ENCODE measurements at places on chromosomes 6 and 20.

DNA sequence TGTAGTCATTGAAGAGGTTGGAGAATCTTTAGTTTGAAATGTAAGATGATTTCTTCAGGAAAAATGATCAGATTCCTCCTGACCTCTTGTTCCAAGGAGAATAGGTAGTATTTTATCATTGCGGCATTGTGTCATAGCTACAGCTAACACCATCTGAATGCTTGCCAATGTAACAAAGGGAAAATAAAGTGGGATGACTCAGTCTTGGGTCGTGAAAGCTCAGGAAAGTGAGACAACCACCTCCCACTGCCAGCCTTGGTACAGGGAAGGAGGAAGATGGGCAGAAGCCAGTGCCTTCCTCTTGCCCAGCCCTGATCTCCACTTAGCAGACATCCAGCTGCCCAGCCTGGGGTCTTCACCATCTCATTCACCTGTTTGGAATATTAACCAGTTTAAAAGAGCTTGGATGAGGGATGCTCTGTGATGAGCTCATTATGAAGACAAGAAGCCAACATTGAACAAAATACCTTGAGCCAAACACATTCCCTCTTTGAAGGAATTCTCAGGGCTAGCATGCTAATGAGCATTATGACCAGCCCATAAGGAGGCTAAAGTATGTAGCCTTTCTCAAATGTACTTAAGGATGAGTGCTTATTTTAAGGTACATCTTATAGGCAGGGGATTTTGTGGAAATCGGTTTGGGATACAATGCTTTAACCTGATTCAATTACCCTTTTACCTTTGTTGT, 40.0 kb upstream of the APCDD1L start:
- DNase-seq, result peak; percentile 9

DNA sequence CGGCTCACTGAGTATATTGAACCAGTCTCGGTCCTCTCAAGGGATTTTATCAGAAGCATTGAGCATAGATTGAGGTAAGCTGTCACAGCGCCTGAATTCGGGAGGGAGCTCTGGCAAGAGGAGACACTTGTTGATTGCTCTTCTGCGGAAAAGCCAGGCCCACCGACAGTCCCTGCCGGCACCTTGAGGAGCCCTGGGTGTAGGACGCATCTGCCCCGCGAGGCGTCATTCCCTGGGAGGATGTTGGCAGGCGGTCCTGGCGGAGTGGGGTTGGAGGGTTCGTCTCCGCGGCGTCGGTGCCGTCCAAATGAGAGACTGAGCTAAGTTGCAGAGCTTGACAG, 843 bp downstream of the FBXO9 start:
- peak; percentile 80 for DNase-seq

GRCh38 chr6:38943964-38944363, 104.6 kb upstream of the GLP1R start:
- DNase-seq, result no peak

DNA sequence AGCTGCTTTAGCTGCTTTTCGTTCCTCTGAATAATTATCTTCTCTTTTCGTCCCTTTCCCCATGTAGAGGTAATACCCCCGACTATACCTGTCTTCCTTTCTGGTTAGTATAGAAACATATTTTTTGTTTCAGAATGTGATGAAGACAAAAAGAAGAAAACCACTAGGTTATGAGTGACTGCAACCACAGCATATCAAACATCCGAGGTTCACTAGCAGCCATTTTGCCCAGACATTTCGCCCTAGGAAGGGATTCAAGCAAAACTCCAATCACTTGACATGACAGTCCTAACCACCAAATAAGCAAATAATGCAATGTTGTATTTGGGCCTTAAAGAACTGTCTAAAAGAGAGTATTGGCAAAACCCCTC, 9.4 kb downstream of the SNX5 start:
- DNase-seq, result no peak

DNA sequence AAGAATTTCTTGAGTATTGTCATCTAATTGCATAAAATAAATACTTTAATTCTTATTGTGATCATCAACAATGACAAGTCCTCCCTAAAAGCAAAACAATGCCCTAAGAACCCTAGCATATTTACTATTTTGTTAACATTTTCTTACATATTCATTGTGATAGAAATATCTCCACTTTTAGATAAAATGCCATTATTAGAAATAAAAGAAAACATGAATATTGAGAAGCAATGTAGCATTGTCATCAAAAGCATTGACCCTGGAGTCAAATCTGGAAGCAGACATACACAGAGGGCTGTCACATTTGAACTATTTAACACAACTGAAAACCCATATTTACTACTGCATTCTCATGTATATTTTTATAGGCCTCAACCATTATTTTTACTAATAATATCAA, 257.7 kb downstream of the SYNE1 start:
- no peak for DNase-seq

DNA sequence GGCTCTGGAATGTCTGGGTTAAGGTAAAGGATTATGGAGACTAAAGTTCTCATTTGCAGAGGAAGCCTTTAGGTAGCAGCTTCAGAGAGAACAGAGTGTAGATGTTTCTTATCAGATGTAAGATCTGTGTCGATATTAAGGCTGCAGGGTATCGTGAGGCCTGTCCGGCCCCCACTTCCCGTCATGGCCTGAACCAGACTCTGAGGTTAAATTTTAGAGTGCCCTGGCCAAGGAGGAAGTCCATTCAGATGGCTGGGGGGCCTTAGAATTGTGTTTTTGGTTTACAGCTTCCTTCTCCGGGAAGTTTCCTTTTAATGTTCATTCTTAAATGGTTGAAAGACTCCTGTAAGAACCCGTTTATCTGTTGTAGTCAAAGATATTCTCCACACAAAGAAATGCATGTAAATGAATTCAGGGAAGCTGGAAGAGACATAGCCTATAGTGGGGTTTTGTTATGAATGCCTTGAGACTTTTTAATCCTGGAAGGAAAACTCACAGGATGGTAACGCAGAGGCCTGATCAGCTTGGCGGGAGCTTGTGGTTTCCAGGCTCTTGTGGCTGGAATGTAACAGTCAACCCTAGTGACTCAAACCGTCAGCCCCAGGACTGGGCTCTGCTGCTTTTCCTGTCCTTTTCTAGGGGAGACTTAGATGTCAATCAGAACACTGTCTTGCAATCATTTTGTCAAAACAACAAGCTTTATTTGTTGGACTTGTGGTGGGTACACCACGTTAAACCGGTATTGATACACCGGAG, 34.7 kb downstream of the KIF25 start:
- DNase-seq, result no peak

DNA sequence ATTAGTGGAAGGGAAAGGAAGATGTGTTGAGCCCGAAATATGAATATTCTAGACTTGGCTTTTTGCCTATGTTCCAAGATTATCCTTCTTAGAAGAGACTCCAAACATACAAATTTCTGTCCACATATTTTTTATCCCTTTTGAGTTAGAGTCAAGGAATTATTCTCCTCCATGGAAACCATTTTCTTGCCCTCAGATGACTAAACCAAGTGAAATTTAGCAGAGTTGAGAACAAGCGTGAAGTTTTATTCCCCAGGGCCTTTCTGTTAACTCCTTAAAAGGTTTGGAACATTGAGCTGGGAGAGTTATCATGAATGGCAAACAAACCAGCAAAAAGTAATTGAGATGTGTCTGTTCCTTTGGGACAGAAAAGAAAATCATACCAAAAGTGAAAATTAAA, 286.1 kb upstream of the PLCB4 start:
- DNase-seq, result no peak

DNA sequence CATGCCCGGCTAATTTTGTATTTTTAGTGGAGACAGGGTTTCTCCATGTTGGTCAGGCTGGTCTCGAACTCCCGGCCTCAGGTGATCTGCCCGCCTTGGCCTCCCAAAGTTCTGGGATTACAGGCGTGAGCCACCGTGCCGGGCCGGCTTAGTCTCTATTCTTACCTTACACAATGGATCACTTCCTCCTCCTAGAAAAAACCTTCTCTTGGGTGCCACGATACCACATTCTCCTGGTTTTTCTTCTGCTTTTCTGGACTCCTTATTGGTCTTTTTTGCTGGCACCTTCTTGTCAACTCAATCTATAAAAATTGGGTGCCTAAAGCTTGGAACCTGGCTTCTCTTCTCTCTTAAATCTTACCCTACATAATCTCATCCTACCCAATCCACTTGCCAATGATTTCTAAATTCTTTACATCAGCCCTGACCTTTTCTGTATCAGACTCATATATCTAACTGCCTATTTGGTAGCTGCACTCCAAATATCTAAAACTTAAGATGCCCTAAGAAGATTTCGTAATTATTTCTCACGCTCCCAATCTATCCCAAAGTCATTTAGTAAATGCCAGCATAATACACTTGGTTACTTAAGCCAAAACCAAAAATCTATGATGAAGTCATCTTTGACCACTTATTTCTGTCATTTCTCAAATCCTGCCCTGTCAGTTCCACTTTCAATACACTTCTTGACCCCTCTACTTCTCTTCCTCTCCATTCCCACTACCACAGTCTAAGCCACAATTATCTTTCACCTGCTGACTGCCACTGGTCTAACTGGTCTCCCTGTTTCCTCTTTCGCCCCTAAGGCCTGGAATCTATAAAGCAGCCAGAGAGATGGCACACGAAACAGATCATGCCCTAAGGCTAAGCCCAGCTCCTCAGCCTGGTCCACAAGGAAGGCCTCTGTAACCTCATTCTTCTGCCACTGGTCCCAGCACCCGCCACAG, 43.2 kb downstream of the ELMO2 start:
- DNase-seq, result no peak

- no peak for DNase-seq
These were observed 18.3 kb upstream of the PLN start for GRCh38 chr6:118529756-118530155.

DNA sequence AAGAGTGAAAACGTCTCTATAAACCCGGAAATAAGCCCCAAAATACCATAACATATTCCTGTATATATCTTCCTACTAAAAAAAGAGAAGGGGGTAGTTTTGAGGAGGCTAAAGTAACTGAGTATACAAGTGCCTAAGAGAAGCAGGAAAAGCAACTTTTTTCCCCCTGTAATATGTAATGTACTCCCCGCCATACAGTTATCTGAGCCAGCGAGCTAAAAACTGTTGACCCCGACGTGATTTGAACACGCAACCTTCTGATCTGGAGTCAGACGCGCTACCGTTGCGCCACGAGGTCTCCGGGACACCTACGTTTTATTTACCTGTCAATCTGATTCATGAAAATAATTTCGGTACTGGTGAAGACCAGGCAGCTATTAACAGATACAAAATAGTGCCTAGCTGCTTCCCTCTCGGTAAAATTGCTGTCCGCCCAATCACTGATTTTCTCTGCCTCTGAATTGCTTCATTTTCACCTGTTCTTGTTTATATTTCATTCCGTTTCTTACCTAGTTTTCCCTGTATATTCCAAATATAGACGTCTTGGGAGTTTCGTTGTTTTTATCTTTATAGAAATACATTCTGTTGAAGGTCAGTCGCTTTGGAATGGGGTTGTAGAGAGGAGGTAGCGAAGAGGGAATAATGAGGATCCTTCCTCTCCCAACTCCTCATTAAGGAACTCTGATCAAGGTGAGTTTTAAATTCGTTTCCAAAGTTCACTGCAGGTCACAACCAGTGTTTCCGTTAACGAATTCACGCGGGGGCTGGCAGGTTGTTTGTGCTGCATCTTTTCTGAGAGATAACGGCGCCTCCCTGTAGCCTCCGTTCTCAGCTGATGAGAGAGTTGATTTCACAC, 33.6 kb upstream of the BTN3A2 start:
- no peak for DNase-seq

DNA sequence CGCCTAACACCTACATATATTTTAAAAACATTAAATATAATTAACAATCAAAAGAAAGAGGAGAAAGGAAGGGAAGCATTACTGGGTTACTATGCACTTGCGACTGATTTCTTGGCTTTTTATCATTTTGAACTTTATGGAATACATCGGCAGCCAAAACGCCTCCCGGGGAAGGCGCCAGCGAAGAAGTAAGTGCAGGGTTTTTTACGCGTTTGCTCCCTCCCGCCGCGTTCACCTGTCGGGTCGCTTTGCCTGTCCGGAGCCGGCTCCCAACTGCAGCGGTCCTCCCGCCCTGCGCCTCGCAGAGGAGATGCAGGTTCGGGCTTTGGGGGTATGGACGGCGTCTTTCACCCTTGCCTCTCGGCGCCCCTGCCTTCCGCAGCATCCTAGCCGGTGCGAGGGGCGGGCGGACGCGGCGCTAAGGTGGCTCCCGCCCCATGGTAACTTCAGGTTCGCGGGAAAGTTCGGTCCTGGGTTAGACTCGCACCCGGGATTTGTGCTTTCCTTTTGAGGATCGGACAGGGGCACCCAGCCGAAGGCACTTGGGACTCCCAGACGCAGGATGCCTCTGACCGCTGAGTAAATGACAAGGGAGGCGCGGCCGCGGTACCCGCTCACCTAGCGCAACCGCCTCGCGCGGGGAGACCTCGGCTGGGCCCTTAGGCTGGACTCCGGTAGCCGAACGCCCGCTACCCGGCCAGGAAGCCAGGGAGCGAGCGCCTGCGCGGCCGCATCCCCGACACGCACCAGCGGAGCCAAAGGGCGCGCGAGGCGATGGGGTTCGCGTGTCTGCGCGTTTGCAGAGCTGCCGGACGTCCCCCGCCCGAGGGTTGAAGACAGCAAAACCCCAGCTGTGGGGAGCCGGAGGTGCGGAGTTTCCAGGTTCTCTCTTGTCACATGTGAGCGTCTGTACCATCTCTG, 891 bp downstream of the RSPO3 start:
- DNase-seq, result peak; percentile 61
